Eye (tissue), 1 donor: ENCODE measurements at places on chromosomes 4 and X.

- no peak for DNase-seq
These were observed 208.3 kb upstream of the LEF1 start for GRCh38 chr4:108377021-108377420.

GRCh38 chr4:109179061-109179460, 123.4 kb downstream of the COL25A1 start:
- DNase-seq: no peak

DNA sequence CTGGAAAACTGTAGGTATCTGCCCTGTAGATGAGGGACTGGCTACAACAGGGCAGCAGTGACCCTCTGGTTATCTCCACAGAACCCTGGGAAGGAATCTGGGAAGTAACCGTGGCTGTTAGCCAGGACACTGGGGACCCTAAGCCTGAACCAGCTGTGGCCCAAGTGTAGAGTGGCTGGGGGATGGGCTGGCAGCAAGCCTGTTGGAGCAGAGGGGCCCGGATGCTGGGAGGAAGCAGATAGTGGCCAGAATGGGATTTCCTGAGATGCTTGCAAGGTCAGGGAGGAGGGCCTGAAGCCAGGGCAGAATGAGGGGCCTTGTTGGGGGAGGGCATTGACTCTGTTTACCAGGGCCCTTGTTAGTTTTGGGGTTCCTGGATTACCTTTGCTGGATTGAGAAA, 161.0 kb upstream of the EOLA2 start:
- no peak for DNase-seq

DNA sequence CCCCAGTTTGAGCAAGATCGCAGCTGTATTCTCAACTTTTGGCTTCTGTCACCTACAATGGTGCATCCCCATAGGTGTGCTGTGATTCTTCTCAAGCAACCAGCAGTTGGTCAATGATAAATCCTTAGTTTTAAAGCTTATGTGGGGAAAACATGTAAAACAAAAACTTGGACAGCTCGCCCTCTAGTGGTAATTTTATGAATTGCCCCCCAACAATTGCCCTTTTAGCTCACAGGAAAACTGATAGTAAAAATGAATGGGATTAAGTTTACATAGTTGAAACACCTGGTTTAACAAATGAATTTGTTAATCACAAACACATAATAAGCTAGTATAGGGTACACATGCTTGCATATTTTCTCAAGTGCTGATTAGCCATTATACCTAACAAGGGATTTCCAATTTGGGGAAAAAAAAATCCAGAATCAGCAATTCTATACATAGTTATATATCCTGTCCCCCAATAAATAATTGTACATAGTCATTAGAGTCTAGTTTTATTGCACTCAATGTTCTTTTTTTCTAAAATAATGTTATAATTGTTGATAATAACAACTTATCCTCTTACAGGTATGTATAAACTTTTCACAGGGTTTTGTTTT, 30.1 kb downstream of the TEX13A start:
- peak; percentile 81 for DNase-seq

DNA sequence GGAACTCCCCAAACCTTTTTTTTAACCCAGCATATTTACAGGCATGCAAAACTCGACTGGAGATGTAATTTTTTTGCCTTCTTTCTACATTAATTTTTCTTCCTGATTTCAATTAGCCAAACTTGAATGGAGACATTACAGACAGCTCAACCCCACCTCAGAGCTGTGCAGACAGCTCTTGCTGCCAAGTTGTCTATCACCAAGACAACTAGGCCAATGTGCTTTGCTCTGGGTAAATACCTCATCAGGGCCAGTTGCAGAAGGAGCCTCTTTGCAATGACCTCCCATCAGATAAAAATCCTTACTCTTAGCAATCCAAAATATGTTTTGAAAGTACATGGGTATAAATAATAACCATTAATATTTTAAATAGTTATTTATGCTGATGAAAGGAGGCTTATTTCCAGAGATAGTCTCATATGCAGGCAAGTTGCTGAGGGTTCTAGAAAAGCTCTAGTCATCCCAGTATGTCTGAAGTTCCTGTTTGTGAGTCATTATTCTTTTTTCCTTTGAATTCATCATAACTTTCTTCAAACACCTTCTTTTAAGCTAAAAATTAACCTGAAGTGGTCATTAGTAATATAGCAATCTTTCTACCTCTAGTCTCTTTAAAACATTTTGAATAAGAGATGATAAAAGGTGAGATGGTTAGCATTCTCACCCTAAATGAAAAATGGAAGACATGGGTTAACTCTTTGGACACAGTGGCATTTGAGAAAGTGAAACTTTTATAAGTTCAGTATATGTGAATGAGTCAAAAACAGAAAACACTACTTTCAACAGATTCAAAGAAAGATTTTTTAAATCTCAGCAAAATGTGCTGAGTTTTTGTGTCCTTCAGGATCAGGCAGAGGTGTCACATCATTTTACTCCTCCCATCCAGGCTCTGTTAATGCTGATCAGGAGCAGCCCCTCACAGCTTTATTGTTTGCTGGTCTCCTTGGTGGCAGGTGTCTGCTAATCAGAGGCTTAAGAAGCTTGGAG, 475.5 kb upstream of the FGF16 start:
- peak; percentile 7 for DNase-seq

GRCh38 chr4:79977131-79977840, 95.7 kb downstream of the ANTXR2 start:
- DNase-seq: no peak

GRCh38 chr4:67500373-67500772, 44.9 kb downstream of the CENPC start:
- no peak for DNase-seq

- DNase-seq: no peak
These were observed 211.8 kb upstream of the PSAPL1 start for GRCh38 chr4:7646384-7647061.

GRCh38 chr4:26877961-26878360, 17.3 kb downstream of the STIM2 start:
- DNase-seq: no peak

DNA sequence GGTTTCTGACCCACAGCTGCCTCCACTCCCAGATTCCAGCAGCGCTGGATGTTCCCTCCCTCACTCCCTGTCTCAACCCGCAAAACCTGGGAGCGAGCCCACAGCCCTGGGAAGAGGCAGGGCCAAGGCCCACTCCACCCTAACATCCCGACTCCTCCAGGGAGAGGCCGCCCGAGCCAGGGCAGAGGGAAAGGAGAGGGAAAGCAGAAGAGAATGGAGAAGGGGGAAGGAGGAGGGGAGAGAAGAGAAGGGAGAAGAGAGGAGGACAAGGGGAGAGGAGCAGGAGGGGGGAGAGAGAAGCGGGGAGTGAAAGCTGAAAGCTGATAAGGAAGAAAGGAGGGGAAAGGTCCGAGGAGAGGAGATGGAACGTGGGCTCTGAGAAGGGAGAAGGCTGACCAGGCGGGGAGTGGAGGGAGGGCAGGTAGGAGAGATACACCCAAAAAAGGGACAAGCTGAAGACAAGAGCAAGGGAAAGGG, 120.2 kb upstream of the PJA1 start:
- peak; percentile 50 for DNase-seq

DNA sequence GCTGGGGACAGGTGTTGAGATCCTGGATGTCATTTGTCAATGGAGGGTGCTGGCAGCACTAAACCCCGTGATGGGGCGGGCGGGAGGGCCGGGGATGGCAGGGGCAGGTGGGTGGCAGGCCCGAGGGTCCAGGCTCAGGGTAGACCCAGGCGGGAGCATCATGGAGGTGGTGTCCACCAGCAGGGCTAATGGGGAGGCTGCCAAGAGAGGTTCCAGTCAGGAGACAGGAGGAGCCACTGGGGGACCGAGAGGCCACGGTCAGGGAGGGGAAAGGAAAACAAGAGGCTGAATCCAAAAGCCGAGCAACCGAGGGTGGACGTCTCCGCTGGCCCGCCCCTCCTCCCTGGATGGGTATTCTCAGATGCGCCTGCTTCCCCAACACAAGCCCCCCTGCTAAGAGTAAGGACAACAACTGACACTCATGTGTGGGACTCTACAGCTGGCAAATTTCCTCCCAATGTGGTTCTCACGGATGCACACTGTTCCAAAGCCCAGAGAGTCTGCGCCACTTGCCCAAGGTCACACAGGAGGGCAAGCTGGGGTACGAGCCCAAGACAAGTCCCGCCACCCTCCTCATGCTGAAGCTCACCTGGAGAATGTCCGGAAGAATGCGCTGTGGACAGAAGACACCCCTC, 132.0 kb downstream of the CPZ start:
- DNase-seq: no peak

DNA sequence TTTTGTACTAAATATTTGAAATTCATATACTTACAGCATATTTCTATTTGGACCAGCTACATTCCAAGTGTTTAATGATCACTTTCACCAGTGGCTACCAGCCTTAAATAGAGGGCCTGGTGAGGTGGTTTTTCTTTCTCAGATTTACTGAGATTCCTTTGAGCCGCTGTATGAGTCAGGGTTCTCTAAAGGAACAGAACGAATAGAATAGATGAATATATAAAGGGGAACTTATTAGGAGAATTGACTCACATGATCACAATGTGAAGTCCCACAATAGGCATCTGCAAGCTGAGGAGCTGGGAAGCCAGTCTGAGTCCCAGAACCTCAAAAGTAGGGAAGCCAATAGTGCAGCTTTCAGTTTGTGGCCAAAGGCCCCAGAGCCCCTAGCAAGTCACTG, 146.2 kb upstream of the TLL1 start:
- DNase-seq: no peak

DNA sequence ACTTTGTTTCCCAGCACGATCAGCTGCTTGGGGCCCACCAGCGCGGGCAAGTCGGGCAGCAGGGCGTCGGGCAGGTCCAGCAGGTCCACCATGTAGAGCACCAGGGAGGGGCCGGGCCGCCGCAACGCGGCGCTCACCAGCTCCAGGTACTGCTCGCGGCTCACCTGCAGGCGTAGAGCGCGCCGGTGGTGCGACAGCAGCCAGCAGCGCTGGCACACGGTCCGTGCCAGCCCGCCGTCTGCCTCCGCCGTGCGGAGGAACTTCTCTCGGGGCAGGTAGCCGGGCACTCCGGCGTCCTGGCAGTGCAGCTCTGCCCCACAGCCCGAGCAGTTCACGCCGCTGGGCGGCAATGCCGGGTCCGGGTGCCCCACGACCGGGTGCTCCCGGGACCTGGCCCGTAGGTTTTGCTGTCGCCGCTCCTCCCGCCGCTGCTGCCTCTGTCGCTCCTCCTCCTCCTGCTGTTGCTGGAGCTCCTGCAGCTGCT, 527 bp downstream of the NOA1 start:
- DNase-seq: no peak

DNA sequence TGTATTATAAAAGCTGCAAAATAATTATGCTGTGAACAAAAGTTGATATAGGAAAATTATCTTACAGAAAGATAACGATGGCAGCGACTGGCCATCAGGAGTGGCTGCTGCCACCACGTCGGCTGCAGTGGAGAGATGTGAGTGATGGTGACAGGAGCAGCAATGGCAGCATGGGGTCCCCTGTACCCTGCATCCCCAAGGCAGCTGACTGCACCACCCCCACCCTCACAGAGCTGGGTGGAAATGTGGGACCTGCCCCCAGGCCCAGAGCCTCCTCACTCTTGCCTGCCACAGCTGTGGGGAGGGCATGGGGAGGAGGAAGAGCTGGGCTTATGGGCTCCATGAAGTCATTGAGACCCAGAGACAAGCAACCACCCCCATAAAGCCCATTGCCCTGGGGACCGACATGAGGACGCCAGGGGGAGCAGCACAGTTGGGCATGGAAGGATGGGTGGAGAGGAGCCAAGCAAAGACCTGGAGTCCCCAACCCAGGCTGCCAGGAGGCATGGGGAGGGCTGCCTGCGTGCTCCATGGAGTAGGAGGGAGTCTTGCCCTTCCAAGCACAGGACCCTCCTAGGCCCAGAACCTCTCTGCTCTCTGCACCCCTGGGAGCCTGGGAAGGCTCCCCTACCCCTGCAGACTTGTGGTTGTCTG, 1090.5 kb downstream of the PCDH18 start:
- no peak for DNase-seq

GRCh38 chrX:133989993-133990392, 4.6 kb upstream of the GPC3 start:
- no peak for DNase-seq

- DNase-seq: no peak
These were observed 132.7 kb downstream of the BTC start for GRCh38 chr4:74661427-74662201.

- no peak for DNase-seq
These were observed 11.7 kb upstream of the ABLIM2 start for GRCh38 chr4:8170341-8170740.

DNA sequence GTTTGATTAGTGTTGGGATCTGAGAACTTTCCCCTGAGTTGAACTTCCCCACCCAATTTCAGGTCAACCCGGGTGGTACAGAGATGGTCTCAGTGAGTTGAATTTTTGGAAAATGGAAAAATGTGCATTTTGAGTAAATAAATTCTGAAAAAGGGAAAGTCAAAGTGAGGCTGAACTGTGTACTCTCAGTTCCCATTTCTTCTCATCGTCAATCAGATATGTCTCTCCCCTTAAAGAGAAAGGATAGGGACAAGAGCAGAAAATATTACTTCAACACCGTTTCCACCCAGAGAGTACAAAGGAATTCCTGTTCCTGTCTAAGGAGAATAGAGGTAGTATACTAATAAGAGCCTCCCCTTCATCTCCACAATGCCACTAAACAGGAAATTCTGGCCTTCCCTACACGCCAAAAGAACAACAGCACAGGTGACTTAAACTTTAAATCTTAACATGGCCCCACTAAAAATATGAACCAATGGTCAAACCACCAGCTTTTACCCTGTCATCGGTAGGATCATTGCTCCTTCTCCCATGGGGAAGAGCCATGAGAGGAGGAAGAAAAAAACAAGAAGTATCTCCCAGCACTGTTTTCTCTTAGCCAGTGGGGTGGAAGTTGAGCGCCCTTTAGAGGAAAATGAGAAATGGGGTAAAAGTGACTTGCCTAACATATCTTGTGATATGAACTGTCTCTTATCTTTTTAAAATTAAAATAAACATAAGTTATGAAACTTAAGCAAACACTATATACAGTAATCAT, 30.3 kb downstream of the BMP3 start:
- no peak for DNase-seq

DNA sequence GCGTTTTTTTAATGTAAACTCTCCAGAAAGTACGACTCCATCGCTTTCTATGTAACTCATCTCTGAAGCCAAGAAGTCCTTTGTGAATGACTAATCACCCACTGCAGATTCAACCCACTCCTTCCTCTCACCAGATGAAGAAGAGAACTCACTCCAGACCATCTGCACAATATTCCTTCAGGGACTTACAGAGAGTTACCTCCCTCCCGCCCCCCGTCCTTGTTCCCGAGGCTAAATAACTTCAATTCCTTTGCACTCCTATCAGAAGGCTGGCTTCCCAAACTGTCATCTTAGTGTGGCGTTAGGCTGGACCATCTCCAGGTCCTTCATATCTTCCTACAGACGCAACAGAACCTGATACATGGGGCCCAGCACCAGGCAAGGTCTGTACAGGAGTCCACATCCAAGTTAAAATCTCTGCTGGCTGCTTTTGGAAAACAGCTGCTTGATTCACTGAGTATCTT, 82.4 kb downstream of the AFAP1 start:
- DNase-seq: no peak

DNA sequence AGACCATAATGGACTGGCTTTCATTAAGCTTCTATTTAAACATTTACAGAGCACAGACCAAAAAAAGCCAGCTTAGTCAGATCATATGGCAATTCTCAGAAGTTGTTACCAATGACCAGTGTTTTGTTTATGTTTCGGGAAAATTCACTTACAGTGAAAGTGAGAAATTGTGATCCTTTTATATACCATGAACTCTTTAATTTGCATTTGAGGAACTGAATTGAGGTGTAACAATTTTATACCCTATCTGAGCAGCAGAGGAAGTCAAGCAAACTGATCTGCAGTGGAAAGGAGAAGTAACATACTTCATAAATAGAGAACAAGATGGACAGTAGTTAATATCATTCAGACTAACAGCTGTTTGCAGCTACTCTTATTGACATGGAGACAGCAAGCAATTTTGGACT, 97.1 kb downstream of the TMA16 start:
- DNase-seq: no peak

- no peak for DNase-seq
These were observed 164.2 kb upstream of the NRK start for GRCh38 chrX:105658136-105658535.
